Kidney glomerular epithelial cell (primary cell): ENCODE measurements at places on chromosomes 1 and 21.
A peak's percentile ranks its signal among the peaks of the same experiment; 100 is the strongest.

DNA sequence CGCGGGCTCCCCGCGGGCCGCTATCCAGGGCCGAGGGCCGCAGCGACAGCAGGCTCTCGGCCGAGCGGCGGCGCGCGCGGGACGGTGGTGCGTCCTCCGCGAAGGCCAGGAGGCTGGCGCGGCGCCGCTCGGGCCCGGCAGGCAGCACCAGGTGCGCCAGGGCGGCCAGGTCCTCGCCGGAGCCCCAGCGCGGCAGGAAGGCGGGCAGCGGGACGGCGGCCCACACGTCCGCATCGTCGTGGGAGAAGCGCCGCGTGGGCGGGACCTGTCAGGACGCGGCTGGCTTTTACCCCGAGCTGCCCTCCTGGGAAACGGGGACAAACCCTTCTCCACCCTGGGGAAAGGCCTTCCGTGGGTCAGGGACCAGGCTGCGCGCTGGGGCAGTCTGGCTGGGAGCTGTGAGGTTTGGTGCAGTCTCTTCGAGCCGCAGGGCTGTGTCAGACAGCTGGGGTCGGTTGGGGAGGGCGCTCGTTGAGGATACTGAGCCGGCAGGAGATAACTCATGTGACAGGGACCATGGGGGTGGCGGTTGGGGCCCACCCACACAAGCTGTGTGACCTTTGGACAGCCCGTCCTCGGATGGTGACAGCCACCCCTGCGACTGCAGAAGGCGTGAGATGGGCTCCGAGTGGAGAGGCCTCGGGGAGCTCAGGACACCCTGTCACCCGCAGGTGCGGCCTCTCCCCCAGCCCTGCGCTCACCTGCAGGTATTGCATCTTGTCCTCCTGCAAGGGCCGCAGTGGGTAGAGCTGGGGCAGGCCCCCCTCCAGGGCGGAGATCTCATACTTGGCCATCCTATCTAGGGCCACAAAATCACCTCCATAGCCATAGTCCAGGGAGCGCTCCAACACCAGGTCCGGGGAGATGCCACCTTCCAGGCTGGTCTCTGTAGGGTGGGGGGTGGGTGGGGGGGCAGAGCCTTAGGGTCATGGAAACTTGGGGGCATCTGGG is 6.0 kb downstream of the HES3 start:
- DNase-seq, result no peak

DNA sequence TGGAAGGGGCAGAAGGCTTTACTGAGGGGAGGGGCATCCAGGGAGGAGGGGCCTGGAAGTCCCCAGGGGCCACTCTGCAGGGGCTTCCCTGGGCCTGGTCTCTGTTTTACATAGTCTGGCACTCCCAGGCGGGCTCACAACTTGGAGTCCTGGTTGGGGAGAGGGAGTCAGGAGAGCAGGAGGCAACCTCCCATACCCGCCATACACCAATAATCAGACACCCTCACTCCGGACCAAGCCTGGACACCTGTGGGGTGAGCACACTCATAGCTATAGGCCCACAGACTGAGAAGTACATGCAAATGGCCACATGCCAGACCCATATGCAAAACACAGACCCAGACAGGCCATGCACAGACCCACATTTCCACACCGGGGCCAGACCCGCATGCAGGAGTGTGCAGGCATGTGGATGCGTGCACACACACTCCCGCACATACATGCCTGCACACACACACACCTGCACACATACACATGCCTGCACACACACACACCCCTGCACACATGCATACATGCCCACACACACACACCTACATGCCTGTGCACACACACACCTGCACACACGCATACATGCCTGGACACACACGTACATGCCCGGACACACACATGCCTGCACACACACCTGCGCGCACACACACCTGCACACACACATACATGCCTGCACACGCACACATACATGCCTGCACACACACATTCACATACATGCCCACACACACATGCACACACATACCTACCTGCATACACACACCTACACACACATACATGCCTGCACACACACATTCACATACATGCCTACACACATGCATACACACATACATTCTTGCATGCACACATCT is 89.5 kb upstream of the RUNX3 start:
- DNase-seq, result no peak

DNA sequence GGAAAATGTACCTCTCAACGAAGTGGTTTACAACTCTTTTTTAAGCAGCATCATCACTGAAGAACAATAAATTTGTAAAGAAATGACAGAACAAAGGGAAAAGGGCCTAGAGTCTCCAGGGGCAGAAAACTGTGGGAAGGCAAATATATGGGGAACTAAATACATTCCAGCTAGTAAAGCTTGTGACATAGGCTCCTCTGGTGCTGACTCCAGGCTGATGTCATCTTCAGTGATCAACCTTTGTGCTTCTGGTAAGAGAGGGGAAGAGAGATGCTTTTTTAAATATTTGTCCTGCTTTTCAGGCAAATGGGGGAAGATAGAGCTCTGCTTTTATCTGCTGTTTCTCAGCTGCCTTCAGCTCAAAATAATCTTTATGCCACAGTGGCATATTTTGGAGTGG is 323.2 kb downstream of the LRRIQ3 start:
- DNase-seq, result no peak

- DNase-seq, result no peak
These were observed 243.9 kb downstream of the TOMM20 start for GRCh38 chr1:234884701-234885100.

DNA sequence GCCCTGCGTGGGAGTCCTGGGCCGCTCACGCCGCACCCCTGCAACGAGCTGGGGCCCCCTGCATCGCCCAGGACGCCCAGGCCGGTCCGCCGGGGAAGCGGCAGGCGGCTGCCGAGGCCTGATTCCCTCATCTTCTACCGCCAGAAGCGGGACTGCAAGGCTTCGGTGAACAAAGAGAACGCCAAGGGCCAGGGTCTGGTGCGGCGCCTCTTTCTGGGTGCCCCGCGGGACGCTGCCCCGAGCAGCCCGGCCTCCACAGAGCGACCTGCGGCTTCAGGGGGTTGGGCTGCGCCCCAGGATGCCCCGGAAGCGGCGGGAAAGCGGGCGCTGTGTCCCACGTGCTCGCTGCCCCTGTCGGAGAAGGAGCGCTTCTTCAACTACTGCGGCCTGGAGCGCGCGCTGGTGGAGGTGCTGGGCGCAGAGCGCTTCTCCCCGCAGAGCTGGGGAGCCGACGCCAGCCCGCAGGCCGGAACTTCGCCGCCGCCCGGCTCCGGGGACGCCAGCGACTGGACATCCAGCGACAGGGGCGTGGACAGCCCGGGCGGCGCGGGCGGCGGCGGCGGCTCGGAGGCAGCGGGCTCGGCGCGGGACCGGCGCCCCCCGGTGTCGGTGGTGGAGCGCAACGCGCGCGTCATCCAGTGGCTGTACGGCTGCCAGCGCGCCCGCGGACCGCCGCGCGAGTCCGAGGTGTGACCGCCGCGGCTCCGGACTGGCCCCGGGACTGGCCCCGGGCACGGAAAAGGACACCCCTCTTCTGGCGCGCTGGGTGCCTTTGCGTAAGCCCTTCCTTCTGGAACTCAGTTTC is 2.7 kb downstream of the FAM110D start:
- no peak for DNase-seq

DNA sequence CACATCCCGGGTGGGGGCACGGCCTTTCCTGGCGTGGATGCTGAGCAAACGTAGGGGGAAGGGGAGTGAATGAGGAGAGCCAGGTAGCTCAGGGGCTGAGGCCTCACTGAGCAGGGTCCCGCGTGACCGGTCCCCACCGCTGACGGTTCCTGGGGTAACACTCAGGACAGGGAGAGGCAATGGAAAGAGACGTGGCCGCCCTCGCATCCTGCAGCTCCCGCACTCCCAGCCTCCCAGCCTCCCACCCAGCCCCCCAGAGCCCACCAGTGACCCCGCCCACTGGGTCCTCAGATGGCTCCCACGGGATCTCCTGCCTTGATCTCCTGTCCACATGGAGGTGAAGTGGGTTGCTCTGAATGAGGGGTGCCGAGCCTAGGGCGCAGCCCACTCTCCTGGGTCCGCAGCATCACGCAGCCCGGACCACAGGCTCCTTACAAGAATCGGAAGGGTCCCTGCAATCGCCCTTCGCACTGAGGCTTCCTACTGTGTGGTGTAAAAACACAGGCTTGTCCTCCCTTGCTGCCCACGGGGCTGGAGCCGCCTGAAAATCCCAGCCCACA is 2.4 kb downstream of the TSPEAR start:
- no peak for DNase-seq

- no peak for DNase-seq
These were observed 2.0 kb downstream of the XKR8 start for GRCh38 chr1:27961646-27962221.

- DNase-seq, result no peak
These were observed 6.9 kb downstream of the PLPP3 start for GRCh38 chr1:56572334-56573050.

- DNase-seq, result peak; percentile 94
These were observed 125.9 kb downstream of the RHOU start for GRCh38 chr1:228860911-228861831.

DNA sequence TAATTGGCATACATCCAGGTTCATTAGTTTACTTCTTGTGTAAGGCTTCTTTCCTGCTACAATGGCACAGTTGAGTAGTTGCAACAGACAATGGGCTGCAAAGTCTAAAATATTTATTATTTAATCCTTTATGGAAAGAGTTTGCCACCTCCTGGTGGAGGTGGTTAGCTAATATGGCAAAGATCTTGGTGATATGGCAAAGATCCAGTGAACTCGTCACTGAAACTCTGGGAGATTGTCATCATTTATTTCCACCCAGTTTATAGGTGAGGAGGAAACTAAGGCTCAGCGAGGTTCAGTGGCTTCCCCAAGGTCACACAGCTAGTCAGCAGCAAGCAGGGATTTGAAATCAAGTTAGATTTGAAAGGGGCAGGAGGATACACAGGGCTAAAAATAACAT is 16.1 kb upstream of the IFFO2 start:
- DNase-seq, result peak; percentile 23

DNA sequence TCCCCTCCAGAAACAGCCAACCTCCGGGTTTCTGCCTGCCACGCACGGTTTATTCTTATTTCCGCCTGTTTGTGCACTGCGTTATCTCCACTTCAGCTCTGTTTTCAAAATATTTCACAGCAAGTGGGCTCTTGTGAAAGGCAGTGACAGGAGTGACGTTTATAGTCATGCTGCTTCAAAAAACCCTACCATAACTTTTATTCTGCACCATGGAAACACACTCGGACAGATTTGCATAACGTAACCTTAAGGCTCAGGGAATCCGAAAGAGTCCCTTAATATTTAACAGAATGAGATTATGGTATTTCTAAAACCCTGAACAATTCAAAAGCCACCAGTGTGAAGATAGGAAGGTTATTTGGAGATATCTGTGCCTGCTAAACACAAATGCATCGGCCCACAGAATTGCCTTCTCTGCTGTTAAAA is 782 bp upstream of the SDE2 start:
- no peak for DNase-seq

DNA sequence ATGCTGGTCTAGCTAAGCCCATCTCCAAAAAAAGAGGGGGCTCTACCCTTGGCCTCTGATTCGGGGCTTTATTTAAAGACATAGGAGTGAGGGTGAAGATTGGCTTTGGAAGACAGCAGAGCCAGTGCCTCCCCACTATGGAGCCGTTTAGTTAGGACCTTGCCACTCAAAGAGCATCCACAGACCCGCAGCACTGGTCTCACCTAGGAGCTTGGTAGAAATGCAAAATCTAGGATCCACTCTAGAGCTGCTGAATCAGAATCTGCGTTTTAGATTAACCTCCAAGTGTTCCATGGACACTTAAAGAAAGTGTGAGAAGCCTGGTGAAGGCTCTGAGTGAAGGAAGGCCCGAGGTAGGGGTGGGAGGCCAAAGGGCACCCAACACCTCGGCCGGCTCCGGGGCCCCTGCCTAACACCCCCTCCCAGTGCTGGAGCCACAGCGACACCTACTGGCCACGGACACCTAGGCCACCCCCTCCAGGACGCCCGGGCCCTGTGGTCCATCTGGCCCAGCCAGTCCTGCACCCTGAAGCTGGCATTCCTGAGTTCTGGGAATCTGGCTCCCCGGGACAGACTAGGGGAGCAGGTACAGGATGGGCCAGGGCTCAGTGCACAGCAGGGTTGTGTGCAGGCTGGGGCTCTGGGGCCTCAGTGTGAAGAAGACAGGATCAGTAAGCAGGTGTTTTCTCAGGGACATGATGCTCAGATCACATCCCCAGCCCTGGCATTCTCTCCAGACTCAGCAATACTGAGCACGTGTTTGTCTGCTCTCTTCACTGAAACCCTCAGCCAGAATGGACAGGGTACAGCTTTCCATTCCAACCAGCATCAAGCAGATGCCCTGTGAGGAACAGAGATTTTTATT is 79.2 kb downstream of the TMEM53 start:
- peak; percentile 15 for DNase-seq

DNA sequence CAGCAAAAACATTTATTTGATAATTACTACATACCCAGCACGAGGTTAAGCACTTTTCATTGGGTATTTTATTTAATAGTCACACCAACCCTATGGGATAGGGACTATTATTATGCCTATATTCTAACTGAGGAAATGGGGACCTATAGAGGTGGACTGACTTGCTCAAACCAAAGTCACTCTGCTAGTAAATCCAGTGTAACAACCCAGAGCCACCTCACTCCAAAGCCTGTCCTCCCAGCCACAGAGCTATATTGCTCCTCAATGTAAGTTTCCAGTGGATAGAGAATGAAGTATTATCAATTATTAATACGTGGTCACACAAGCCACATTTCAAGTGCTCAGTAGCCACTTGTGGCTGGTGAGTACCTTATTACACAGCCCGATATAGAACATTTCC is 97.5 kb downstream of the RGS2 start:
- no peak for DNase-seq

- no peak for DNase-seq
These were observed 6.0 kb downstream of the CCDC24 start for GRCh38 chr1:43997295-43997999.

GRCh38 chr1:20366056-20366462 is 75.4 kb downstream of the VWA5B1 start:
- DNase-seq, result no peak

GRCh38 chr1:205355075-205355453 is 1.7 kb downstream of the KLHDC8A start:
- DNase-seq, result no peak

DNA sequence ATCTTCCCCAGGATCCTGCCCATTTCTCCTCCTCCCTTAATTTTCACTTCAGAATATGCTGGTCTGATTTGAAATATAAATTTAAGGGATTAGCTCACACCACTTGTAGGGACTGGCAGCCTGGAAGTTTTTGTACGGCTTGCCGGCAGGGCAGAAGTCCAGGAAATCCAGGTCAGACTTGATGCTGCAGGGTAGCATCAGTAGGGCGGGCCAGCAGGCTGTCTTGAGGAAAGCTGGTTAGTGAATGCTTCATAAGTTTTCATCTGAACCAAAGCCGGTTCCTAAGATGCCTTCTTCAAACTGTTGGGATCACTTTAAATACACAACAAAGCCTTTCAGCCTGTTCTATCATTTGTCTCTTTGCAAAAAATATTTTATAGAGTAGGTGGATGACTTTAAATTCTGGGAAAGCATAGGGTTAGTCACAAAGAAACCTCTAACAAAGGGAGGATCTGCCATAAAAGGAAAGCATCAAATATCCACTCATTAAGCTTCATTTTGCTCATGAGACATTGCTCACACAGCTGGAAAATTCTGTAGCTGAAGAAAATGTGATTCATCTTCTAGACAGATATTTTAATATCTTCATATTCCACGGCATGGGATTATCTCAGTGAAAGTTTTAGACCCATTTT is 90.7 kb upstream of the GFI1 start:
- no peak for DNase-seq

GRCh38 chr1:29237129-29237821 is 953 bp downstream of the PTPRU start:
- DNase-seq, result peak; percentile 25
